ENCODE measurements at places on chromosomes 11 and 22.
A peak's percentile ranks its signal among the peaks of the same experiment; 100 is the strongest.

DNA sequence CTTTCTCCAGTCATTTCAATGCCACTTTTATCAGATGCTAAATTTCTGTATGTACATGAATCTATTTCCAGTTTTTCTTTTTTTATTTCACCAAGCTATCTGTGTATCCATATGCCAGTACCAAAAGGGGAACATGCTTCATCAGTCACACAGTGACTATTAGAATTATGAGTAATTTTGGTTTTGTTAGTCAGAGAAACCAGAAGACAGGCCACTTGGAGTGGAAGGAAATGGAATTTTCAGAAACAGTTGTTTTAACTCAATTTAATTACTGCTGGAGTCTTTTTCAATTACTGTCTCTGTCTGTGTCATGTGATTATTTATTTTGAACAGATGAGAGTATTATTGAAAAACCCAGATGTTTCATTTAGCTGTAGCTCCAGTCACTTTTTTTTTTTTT is 84.6 kb upstream of the ANO3 start:
- no peak for DNase-seq

DNA sequence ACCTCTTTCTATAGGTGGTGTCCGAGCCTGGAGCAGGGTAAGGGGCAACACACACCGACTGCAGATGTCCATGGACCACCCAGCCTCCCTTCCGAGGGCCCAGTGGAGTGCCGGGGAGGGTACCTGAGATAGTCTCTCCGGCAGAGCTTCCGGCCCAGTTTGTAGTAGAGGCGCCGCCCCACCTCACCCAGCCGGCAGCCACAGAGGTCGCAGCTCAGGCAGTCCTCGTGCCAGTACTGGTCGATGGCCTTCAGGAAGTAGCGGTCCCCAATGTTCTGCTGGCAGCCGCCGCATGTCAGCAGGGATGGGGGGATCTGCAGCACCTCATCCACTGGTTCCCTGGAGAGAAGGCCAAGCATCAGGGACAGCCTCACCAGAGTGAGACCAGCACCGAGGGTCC is 27.4 kb downstream of the LMO2 start:
- no peak for DNase-seq

DNA sequence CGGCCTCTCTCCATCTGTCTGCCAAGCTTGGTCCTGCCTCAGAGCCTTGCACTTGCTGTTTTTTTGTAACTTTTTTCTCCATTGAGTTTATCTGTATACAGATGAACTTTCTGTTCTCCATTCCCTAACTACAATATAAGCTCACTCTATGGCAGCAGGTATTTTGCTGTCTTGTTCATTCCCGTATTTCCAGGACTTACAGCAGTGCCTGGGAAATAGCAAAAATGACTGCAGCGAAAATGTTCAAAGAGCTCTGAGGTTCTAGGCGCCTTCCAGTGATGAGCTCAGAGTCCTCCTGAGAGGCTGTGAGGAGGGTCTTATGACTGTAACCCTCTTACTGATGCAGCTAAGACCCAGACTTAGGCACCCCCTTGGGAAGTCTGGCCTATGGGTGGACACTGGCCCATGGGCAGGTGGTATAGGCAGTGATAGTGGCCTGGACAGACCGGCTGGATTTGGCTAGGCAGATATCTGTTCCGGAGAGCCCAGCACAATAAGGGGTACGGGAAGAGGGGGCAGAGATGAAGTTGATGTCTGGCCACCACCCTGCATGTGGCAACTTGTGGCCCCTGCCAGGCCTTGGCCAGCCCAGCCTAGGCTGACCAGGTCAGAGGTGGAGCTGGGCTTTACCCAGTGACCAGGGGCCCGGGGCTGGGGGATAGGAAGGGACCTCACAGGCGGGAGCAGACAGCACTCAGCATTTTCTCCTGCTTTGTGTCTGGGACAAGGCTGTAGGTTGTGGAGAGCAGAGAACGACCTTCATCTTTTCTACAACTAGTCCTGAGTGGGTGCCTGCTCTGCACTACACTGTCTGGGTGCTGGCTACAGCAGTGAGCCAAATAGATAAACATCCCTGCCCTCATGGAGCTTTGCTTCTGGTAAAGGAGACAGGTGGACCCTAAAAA is 4.6 kb downstream of the ATF4 start:
- no peak for DNase-seq

DNA sequence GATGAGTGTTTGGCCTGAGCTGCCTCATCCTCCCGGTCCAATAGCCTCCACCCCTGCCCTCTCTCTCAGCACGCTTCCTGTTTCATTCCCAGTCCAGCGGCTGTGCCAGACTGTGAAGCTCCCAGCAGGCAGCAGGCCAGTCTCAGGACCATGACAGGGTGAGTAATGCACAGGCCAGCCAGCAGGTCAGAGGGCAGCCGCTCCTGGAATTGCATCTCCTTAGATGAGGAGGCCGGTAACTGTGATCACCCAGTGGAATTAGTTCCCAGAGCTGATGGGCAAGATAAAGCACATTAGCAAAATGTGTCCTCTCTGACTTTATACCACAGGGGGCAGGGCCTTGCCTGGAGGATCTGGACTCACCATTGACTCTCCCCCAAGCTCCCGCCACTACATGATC is 251.2 kb downstream of the ETS1 start:
- no peak for DNase-seq

DNA sequence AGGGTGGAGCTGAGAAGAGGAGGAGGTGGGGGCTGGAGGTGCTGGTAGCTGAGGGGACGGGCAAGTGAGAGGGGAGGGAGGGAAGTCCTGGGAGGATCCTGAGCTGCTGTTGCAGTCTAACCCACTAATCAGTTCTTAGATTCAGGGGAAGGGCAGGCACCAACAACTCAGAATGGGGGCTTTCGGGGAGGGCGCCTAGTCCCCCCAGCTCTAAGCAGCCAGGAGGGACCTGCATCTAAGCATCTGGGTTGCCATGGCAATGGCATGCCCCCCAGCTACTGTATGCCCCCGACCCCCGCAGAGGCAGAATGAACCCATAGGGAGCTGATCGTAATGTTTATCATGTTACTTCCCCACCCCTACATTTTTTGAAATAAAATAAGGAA is 24.4 kb downstream of the FADS3 start:
- no peak for DNase-seq

- DNase-seq, result no peak
Measured at GRCh38 chr11:68436985-68437926, 23.3 kb upstream of the PPP6R3 start.

DNA sequence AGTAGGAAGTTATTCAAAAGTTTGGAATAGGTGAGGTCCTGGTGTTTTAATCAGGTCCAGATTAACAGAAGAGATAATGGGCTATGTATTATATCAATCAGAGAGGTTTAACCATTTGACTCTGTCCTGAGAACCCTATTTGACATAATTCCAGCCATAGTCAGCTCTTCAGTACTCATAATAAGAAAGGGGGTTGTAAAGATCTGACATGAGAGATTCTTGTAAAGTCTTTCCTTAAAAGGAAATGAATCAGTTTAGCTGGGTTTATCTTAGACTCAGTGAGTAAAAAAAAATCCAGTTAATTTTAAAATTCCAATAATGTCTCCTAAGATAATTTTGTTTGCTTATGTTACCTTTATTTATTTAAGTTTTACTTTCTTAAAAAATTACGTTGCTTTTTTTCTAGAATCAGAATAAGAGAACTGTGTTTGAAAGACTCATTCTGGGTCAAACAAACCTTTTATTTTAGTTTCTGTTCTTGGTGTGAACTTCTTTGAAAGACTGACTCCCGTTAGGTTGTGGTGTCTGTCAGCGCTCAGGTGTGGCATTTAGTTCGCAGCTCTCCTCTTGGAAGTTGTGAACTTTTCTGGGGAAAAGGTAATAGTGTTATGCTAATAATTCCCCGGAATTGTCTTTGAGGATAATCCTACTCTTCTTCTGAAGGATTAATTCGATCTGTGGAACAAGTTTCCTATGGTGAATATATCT is 20.5 kb downstream of the NUCB2 start:
- DNase-seq, result no peak

DNA sequence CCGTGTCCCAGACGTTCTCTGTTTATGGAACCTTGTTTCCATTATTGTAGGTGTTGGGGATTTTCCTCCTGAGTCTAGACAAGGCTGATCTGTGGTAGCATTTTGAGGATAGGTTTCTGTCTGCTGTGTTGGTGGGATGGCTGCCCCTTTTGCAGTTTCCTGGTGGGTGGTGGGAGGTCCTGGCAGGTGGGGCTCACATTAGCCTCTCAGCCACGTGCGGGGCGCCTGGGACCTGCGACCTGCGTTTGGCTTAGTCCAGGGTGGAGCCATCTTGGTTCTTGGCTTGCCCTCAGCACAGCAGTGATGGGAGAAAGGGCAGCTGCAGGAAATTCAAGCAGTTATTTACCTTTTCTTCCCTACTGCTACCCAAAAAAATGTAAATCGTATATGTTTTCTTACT is 143.4 kb downstream of the TBC1D22A start:
- no peak for DNase-seq

GRCh38 chr11:30741039-30741550 is 154.9 kb upstream of the MPPED2 start:
- DNase-seq, result no peak

GRCh38 chr22:38487946-38488345 is 18.2 kb downstream of the DDX17 start:
- DNase-seq, result no peak

DNA sequence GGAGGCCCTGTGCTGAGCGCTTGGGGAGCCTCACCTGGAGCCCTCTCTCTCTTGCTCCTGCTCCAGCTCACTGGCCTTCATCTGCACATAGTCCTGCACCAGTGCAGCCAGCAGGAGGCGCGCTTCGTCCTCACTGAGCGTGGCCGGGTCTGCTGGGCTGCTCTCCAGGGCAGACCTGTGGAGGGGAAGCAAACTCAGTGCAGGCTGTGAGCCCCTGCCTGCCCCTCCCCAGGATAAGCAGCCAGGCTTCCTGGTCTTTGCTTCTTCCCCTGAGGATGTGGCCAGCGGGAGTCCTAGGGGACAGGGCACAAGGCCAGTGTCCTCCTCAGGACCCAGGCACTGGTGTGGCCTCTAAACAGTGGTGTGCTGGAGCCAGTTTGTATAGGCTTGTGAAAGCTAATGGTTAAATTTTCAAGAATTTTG is 2.2 kb downstream of the CALCA start:
- peak; percentile 3 for DNase-seq

DNA sequence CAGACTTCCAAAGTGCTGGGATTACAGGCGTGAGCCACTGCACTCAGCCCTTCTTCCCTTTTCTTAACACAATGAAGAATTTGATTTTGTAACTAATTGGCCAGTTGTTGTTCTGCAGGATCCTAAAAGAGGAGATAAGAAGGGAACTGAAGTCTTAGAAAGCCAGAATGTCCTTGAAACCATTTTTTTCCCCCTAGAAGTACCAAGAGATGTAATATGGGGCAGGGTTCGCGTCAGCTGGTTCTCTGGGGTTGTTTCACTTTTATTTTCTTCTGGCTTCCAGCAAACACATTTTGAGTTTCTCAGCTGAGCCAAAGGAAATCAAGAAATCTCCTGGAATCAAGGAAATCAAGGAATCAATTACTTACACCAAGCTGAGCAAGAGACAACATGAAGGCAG is 7.6 kb upstream of the NUCB2 start:
- no peak for DNase-seq

GRCh38 chr11:8016440-8016839 is 29.3 kb downstream of the EIF3F start:
- DNase-seq, result no peak

DNA sequence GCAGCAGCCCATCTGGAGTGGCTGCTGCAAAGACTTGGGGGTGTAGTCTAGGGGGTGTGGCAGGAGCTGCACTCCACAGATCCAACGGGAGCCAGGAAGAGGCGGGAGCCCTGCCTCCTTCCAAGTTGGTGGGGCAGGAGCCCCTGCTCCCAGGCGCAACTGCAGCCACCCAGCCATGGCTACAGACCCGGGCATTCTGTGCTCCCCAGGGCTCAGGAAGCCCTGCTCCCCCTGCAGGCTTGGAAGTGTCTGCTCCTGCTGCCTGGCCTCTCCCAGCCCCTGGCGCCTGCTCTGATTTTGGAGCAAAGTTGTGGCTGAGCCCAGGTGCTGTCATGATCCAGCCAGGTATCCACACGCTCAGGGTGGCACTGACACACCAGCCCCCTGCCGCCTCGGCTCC is 58.5 kb downstream of the CCDC34 start:
- DNase-seq, result no peak

GRCh38 chr11:35618497-35619115 is 346 bp downstream of the FJX1 start:
- DNase-seq, result no peak

GRCh38 chr11:72635933-72636332 is 38.3 kb downstream of the PDE2A start:
- no peak for DNase-seq

GRCh38 chr11:59259867-59260475 is 47.2 kb upstream of the MPEG1 start:
- no peak for DNase-seq

DNA sequence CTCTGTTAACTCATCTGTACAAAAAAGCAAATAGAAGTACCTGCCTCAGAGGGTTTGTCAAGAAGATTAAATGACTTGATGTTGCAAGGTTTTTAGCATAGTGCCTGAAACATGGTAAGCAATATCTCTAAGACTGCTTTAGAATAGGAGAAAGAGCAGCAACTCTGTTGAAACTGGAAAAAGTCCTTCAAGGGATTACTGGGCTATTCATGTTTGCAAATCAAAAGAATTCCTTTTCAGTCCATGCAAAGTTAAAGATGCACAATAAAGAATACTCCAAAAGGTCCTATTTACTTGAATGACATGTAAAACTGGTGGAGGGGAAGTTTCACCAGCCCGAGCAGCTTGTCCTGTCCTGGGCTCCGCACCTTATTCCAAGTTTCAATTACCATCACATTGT is 70.6 kb downstream of the C2CD3 start:
- no peak for DNase-seq

- DNase-seq, result no peak
Measured at GRCh38 chr11:108167624-108168023, 46.3 kb downstream of the ACAT1 start.

DNA sequence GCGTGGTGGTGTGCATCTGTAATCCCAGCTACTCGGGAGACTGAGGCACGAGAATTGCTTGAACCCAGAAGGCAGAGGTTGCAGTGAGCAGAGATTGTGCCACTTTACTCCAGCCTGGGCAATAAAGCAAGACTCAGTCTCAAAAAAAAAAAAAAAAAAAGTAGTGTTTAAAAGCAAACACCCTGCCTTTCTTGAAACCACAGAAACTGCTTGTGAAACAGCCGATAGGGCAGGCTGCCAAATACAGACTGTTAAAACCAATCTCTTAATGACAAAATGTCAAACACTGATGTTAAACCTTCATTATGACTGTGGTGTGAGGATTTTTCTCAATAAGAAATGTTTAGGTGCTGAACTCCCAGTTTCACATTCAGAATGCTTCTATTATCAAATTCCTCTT is 27.3 kb downstream of the MARK2 start:
- DNase-seq, result peak; percentile 11

DNA sequence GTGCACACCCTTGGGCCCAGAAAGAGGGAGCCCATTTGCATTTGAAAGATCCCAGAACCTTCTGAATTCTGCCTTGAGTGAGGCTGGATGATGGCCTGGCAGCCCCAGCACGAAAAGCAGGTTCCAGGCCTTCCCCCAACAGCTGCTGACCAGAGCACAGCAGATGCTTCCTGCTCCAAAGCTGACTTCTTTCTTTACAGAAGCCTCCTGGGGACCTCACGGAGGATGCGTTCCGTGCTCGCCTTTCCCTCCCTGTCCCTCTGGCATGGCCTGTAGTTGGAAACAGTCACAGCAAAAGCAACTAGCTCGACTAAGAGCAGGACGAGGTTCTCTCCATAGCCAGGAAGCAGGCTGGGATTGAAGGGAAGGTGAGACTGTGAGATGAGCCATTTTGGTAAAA is 107.7 kb upstream of the B3GAT1 start:
- DNase-seq, result no peak
